ENCODE measurements at places on chromosomes 3 and 15.

DNA sequence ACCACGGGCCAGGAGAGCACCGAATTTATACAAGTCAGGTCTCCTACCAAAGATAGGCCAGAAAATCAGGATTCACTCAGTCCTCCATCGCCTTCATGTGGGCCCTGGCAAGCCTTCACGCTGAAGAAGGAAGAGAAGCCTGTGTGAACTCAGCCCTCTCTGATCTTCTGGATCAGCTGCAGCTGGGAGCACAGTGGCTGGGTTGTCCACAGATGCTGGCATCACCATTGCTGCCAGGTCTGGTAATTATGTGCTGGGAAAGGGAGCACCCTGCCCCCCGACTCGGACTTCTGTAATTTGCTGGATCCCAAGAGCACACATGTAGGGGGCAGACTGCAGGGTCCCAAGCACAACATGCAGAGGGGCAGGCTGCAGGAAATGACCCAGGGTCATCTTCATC is 12.4 kb upstream of the PDE8A start:
- DNase-seq: no peak

- DNase-seq: no peak
Measured at GRCh38 chr15:58311556-58311955, 120.2 kb upstream of the LIPC start.

DNA sequence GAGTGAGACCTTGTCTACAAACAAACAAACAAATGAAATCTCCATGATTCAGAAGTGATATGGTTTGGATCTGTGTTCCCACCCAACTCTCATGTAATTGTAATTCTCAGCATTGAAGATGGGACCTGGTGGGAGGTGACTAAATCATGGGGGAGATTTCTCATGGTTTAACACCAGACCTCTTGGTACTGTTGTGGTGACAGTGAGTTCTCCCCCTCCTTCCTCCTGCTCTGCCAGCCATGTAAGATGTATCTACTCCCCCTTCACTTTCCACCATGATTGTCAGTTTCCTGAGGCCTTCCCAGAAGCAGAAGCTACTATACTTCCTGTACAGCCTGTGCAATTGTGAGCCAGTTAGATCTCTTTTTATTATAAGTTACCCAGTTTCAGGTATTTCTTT is 438.4 kb upstream of the THBS1 start:
- no peak for DNase-seq

GRCh38 chr3:53956586-53956985 is 64.9 kb upstream of the SELENOK start:
- DNase-seq: no peak

GRCh38 chr15:36175741-36176291 is 403.6 kb upstream of the CDIN1 start:
- DNase-seq: no peak

DNA sequence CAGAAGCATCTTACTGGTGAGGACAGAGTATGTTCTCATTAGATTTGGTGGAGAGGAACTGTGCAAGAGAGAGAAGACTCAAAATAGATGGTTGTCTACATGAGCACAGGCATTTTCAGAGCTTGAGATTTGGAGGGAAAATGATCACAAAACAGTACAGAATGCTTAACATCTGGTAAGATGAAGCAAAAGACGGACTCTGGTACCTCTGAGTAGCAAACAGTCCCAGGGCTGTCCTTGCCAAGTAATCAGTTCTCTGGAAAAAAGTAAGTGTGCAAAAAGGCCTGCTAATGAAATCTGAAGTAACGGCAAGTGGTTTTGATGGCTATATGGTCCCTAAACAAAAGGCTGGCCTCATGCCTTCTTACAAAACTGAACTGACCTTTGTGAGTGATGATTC is 414.2 kb downstream of the CNTN4 start:
- DNase-seq: no peak
